NCI-H2081 (cell line): ENCODE measurements at places on chromosomes 11 and 22.

GRCh38 chr11:40867991-40868632 lies 591.3 kb downstream of the LRRC4C start:
- DNase-seq: no peak

- no peak for DNase-seq
Observed at GRCh38 chr11:73553266-73553665, 44.6 kb downstream of the FAM168A start.

- no peak for DNase-seq
Observed at GRCh38 chr11:7081441-7081840, 7.4 kb upstream of the RBMXL2 start.

GRCh38 chr11:131864228-131864627 lies 493.8 kb downstream of the NTM start:
- peak; percentile 8 for DNase-seq
